ENCODE measurements at places on chromosomes 1 and 21.

DNA sequence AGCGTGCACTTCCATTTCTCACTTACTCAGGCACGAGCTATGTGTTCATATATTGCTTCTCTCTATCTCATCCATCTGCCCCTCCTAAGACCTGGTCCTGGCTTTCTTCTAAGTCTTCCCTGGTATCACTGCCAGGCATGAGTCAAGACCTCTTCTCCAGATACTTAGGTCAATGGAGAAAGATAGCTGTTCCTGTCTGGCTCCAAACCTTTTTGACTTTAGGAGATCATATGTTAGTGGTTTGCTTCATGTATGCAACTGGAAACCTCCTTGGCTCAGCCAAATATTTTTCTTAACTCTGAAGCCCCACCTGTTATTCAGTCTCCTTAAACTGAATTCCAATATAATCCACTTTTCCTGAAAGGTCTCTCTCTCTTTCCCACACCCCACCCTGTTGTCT, 211.6 kb upstream of the PTBP2 start:
- no peak for DNase-seq

- DNase-seq, result no peak
Measured at GRCh38 chr1:153776845-153777370, 1.7 kb downstream of the SLC27A3 start.

DNA sequence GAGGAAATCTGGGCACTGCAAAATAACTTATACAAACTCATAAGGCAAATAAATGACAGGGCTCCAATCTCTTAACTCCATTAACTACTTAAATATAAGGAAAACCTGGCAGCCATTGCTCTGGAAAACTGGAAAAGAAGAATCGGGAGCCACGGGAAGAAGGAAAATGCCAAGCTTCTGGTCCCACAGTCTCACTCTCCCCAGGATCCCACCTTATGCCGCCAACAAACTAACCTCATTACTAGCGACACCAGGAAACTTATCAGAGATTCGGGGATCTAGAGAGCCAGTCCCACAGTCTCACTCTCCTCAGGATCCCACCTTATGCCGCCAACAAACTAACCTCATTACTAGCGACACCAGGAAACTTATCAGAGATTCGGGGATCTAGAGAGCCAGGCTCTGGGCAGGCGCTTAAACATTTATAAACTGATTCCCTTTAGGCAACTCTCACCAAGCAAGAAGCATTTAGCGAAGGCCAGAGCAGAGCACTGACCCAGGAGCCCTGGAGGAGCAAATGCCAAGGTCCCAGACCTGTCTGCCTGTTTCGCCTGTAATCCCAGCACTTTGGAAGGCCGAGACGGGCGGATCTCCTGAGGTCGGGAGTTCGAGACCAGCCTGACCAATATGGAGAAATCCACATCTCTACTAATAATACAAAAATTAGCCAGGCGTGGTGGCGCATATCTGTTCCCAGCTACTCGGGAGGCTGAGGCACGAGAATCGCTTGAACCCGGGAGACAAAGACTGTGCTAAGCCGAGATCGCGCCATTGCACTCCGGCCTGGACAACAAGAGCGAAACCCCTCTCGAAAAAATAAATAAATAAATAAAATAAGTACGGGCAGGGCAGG, 720 bp downstream of the PSMB2 start:
- DNase-seq, result no peak

DNA sequence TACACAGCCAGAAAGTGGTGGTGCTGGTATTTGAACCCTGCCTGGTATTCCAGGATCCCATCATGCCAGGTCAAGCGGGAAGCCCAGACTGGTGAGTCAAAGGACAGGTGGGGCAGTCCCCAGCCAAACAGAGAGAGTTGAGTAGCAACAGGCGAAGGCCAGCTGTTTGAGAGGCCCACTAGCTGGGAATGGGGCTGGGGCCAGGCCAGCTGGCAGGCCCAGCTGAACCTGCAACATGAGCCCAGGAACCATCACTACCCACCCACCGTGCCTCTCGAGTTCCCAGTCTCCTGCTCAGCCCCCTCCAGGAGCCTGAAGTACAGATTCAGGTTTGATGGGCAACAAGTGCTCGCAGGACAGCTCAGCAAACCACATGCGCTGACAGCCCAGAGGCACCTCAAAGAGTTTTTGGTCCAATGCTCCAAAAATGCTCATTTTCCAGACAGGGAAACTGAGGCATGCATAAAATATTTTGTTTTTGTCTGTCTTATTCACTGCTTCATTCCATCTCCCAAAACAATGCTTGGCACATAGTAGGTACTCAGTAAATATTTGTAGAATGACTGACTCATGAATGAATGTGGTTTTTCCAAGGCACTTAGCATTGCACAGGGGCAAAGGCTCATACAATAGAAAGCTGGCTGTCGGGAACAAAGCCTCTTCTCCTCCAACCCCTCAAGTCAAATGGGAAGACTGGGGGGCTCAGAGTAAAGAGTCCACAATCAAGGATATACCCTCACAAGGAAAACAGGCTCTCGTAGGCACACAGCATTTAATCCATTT, 42.5 kb upstream of the CLIC4 start:
- no peak for DNase-seq

- DNase-seq, result no peak
Measured at GRCh38 chr21:33238146-33238545, 8.4 kb downstream of the IFNAR2 start.

DNA sequence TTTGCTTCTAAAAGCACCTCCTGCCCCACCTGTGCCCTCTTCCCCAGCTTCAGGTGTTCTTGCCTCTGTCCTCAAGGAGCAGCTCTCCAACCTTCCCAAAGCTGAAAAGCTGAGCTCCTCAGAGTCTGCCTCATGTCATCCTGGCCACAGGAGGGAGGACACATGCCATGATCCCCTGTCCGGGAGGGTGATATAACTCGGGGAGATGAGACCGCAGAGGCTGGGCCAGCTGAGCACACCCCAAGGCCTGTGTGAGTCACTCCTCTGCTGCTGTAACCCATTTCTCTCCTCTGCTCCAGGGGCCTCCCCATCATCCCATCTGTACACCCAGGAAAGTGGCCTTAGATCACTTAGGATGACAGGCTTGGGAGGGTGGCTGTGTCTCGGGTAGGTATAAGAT, 49.8 kb downstream of the EPHB2 start:
- DNase-seq, result no peak

DNA sequence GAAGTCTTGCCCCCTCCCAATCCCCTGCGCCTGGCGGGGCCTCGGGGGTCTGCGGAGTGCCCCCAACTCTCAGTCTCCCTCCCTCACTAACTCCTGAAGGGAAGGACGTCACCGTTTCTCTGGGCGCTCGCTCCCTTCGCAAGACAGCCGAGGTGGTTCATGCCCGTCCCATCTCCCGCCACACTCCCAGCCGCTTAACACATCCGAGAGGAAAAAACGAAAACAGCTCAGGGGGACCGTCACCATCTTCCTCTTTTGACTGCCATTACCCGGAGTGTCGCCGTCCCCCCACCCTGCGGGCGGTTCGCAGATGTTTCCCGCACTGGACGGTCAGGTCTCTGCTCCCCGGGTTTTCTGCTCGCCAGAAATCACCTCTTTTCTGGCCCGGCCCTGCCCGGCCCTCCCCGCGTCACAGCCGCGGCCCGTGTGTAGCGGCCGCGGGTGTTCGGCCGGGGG, 532 bp downstream of the ERO1B start:
- DNase-seq, result no peak

- DNase-seq, result no peak
Measured at GRCh38 chr1:48552420-48552819, 80.4 kb upstream of the SPATA6 start.

- DNase-seq, result no peak
Measured at GRCh38 chr1:39110325-39110851, 84.2 kb downstream of the NDUFS5 start.

GRCh38 chr1:201808633-201808990, 20.3 kb upstream of the IPO9 start:
- DNase-seq, result no peak

DNA sequence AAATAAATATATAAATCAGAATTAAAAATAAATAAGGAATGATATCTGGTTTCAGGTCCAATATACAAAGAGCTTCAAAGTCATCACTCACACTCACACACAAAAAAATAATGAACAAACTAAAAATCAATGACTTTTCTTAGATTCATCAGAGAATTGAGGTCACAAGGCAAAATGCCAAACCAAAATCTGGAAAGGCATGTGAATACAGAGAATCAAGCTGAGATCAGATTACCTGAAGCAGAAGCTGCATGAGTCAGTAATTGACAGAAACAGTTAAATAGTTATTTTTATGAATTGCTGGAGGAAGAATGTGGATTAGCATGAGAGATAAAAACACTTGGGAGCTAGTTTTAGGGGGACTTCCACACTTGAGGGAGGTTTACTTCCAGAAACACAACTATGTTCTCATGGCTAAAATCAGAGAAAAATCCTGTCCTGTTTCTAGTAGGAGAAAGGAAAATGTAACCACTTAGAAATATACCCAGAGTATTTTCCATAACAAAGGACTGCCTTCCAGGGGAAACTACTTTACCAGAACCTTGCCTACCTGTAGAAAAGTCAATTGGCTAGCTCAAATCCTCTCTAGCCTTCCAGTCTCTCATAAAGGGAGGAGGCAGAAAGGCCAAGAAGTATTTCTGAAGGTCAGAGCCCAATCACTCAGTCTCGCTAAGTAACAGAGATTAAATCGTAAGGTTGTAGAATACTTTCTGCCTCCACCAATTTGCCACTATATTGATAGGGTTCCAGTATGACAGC, 536.6 kb upstream of the NR5A2 start:
- DNase-seq, result no peak

GRCh38 chr1:215606564-215607168, 39.6 kb downstream of the KCTD3 start:
- DNase-seq, result no peak

GRCh38 chr1:47847763-47848162, 149.4 kb downstream of the TRABD2B start:
- DNase-seq, result no peak

GRCh38 chr1:107454791-107455190, 314.0 kb downstream of the NTNG1 start:
- DNase-seq, result no peak

DNA sequence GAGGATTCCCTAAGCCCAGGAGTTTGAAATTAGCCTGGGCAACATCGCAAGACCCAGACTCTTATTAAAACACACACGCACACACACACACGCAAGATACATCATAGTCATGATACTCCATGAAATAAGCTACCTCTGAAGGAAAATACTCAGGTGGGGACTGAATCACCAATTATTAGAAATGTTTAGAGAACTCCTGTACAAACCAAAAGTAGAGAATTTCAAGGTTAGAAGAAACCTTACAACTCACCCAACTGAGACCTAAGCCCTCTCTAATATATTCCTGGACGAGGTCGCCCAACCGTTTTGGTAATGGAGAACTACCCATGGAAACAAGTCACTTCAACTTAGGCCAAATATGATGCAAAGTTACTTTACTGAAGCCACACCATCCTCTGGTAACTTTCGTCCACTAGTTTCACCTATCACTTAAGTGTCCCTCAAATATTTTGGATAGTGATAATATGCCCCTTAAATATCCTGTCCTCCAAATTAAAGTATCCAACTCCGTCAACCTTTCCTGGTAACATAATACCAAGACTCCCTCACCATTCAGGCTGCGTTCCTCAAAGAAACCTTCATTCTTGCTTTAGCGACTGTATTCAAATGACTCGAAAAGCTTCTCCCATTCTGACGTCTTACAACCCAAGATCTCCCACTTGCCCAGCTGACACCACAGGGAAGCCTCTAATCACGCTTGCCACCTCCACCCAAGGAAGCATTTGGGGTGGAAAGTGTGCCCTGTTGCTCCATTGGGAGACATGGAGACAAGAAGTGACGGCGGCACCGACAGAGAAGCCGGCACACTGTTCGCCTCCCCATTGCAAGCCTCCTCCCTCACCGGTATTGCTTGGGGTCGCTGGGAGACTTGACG, 856 bp downstream of the NRDC start:
- DNase-seq, result no peak

DNA sequence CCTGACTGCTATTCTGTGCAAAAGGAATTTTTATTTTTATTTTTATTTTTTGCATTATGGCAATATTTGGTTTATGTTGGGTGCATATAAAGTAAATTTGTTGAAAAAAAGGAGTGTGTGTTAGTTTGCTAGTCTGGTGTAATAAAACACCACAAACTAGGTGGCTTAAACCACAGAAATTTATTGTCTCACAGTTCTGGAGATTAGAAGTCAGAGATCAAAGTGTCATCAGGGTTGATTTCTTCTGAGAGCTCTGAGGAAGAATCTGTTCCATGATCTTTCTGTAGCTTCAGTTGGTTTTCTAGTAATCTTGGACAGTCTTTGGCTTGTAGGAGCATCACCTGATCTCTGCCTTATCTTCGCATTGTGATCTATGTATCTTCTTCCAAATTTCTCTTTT, 6.5 kb downstream of the SLC30A7 start:
- no peak for DNase-seq

- DNase-seq, result no peak
Measured at GRCh38 chr21:44617071-44617501, 5.2 kb downstream of the KRTAP10-8 start.

- no peak for DNase-seq
Measured at GRCh38 chr1:194068446-194069167, 882.2 kb upstream of the B3GALT2 start.

DNA sequence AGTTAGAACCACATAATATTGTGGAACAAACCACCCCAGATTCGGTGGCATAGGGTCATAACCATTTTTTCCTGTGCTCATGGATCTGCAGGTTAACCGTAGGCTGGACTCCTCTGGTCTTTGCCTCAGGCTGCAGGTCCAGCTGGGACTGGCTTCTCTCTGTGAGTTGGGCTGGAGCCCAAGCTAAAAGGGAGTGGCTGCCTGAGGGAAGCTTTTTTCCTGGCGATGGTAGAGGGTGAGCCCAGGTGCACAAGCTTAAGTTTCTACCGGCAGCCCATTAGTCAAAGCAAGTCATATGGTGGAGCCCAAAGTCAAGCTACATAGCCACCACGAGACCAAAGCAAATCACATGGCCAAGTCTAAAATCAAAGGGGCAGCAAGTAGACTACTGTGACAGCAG, 13.8 kb downstream of the EPHX4 start:
- DNase-seq, result no peak

GRCh38 chr1:182768963-182769362, 20.6 kb upstream of the NPL start:
- DNase-seq, result no peak

- DNase-seq, result no peak
Measured at GRCh38 chr21:42194863-42195262, 24.1 kb upstream of the ABCG1 start.

GRCh38 chr1:8481650-8482380, 163.9 kb downstream of the SLC45A1 start:
- DNase-seq, result no peak

DNA sequence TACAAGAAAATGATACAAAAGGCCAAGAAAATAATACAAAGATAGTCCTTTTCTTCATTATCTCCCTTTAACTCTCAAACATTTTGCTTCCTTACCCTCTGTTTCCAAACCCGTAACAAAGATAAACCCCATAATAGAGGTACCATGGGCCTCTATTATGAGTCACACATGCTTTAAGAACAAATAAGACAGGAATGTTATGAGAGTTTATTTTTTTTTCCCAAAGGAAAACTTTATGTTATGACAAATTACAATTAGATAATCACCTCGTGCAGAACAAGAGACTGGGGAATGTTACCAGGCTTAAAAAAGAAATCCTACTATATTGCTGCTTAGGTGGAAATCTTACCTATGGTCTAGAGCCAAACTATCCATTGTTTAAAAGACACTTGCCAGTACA, 272.0 kb downstream of the BRINP3 start:
- no peak for DNase-seq
